Forelimb muscle (tissue), 1 donor: ENCODE measurements at places on chromosomes 2 and 18. TPM values are rescaled to one million over a fixed set of nuclear protein-coding genes. Genes with fewer than 3 reads are reported as not detected.

GRCh38 chr18:28043631-28044030 is 133.3 kb downstream of the CDH2 start:
- no peak for DNase-seq

GRCh38 chr2:105244451-105244850 is 2.9 kb downstream of the GPR45 start:
- no peak for DNase-seq

DNA sequence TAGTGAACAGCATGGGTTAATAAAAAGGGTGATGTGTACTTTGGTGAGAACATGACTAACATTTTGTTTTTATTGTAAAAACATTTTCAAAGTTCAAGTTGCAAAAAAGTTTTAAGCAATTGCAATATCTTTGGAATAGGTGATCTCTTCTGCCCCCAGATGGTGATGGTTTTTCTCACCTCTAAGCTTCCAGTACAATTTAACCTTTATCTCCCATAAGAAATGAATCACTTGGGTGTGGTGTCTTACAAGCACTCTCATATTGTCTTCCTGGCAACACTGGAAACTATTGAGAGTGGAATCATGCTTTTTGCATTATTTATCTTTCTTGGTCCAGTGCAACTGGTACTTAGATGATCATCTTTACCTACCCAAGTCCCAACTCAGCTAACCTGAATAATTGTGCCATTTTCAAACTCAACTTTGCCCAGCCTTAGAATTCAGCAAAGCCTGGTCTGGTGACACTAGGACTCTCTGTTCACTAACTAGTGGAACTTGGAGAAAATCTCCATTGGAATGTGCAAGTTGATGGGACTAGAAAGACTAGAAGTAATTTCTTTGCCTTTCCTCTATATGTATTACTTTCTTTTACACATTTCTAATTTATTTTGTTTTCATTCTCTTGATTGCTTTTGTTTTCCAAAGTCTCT is 964.7 kb upstream of the ZEB2 start:
- DNase-seq, result no peak

DNA sequence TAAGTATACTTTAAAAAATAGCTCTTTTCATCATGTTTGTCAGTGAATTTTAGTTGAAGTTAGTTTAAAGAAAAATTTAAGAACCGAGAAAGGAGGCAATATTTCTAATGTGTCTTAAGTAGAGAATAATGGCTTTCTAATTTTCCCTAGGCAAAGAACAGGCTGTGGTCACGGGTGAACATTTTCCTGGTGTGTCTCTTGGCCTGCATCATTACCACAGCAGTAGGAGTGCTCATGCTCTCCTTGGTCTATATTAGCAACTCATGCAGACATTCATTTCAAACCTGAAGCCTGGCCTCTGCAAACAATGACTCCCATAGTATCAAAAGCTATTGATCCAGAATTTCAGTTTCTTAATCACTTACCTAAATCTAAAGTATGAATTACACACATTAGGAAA is 57.4 kb downstream of the C18orf54 start:
- DNase-seq, result no peak

GRCh38 chr2:154207288-154208047 is 335.7 kb downstream of the GALNT13 start:
- no peak for DNase-seq

DNA sequence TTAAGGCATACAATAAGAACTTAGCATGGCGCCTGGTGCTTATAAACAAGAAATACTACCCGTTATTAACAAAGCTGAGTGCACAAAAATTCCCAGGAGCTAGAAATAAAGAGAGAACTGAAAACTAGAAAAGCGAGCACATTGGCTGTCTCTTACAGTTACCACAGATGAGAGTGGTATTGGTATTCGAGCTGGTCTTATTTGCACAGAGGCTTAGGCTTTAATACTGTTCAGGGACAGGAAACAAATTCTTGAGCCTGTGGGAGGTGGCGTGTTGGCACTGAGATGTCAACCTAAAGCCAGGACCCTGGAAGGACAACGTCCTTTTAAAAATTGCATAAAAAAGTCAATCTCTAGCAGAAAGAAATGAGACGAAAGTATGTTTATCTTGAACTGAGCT is 67.3 kb upstream of the IGFBP2 start:
- no peak for DNase-seq

DNA sequence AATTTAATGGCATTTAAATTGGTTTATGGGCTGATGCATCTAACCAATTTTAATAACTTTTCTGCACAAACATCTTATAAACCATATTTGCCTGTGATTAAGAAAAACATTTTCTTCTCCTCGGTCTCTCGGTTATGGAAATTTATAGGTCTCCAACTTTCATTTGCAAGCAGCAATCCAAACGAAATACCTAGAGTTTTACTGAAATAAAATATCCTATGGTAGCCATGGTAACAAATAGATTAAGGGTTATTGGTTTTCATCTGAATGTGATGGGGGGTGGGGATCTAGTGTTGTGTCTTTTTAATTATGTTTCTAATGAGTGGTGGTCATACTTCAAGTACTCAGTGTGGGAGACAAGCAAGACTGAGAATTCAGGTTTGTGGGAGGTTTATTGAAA is 2.9 kb downstream of the KLHL29 start:
- no peak for DNase-seq

GRCh38 chr18:9446839-9447238 is 28.5 kb upstream of the RALBP1 start:
- no peak for DNase-seq

DNA sequence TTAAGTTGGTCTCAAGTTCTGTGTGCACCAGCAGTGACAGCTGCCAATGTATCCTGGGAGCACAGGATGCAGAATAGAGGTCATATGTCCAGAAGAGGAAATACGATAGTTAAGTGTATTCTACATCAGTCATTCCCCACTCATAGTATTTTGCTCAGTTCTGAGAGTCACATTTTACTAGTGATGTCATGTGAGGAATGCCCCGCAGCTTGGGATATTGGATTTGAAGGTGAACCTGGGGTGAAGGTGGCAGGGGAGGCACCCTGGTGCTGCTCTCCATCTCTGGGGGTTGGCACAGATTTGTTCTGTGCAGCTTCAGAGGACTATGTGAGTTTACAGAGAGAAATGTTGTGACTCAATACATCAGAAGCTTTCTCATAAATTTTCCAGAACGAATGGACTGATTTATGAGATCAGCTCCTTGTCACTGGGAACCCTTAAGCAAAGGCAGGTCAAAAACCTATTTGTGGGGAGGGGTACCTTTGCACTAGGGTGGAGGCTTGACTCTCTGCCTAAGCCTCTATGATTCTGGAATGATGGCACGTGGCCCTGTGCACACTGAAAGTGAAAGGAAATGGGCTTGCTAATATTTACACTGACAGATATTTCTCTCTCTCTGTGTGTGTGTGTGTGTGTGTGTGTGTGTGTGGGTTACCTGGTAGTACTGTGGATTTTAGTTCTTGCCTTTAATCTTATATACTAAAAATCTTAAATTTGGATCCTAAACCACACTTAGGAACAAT is 95.9 kb downstream of the NEB start:
- no peak for DNase-seq

GRCh38 chr2:156005999-156006712 is 326.4 kb downstream of the NR4A2 start:
- DNase-seq, result no peak

- DNase-seq, result no peak
Measured at GRCh38 chr2:129035992-129036391, 717.3 kb upstream of the HS6ST1 start.

- peak; percentile 85 for DNase-seq
Measured at GRCh38 chr2:222753251-222753824, 81.9 kb downstream of the MOGAT1 start.

- no peak for DNase-seq
Measured at GRCh38 chr2:223941579-223942277, 3.4 kb downstream of the WDFY1 start.

The MYO7B gene
- 1.1 TPM for polyA plus RNA-seq

The UGT1A3 gene
- polyA plus RNA-seq, result not detected

The TRIM54 gene
- polyA plus RNA-seq, result 105 TPM
